ENCODE measurements at places on chromosomes 13 and 19. TPM values are rescaled to one million over a fixed set of nuclear protein-coding genes. Genes with fewer than 3 reads are reported as not detected.

Gene ZNF626
- 32.5 TPM for total RNA-seq

DNA sequence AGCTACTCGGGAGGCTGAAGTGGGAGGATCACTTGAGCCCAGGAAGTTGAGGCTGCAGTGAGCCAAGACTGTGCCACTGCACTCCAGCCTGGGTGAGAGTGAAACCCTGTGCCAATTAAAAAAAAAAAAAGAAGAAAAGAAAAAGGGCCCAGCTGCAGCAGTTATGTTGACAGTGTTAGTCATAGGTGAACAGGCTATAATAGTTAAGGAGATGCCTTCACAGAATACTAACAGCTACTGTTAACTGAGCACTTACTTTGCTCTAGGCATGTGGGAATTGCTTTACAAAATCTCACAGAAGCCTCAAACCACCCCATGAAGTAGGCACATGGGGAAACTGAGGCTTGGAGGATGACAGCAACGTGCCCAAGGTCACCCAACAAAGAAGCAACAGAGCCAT is 3.9 kb downstream of the FBXO17 start:
- DNase-seq = no peak

GRCh38 chr19:17135001-17135853 is 59.6 kb downstream of the MYO9B start:
- peak; percentile 94 for DNase-seq

GRCh38 chr13:99119656-99120055 is 81.0 kb upstream of the UBAC2 start:
- no peak for DNase-seq

GRCh38 chr13:33611121-33611805 is 206.7 kb upstream of the RFC3 start:
- DNase-seq = no peak

Gene PRTN3
- total RNA-seq = not detected

- no peak for DNase-seq
Measured at GRCh38 chr13:77180011-77180410, 146.9 kb downstream of the MYCBP2 start.

Gene FCHO1
- 2.1 TPM for total RNA-seq

DNA sequence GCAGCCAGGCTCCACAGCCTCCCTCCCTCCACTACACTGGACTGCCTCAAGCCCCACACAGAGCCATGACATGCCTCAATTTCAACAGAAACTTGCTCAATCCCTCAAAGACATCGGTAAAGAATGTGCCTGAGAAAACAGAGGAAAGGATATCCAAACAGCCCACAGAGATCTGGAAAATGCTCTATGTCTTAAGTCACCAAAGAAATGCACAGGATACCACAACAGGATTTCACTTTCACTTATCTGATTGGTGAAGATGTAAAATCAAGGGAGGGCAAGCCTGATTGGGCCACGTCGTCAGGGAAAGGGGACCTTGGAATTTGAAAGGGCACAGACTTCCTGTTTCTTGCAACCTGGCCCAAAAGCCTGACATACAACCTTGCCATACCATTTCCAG is 14.2 kb downstream of the CACNA1A start:
- DNase-seq = no peak

Gene LIG1
- total RNA-seq = 23.8 TPM

GRCh38 chr13:47548294-47548840 is 452.7 kb downstream of the SUCLA2 start:
- DNase-seq = no peak

- no peak for DNase-seq
Measured at GRCh38 chr13:22497991-22498780, 682.6 kb upstream of the SGCG start.

- no peak for DNase-seq
Measured at GRCh38 chr19:19997656-19998268, 41.5 kb downstream of the ZNF682 start.

- no peak for DNase-seq
Measured at GRCh38 chr13:20331949-20332348, 99.8 kb upstream of the GJB6 start.

Gene HIF3A
- 56.8 TPM for total RNA-seq

DNA sequence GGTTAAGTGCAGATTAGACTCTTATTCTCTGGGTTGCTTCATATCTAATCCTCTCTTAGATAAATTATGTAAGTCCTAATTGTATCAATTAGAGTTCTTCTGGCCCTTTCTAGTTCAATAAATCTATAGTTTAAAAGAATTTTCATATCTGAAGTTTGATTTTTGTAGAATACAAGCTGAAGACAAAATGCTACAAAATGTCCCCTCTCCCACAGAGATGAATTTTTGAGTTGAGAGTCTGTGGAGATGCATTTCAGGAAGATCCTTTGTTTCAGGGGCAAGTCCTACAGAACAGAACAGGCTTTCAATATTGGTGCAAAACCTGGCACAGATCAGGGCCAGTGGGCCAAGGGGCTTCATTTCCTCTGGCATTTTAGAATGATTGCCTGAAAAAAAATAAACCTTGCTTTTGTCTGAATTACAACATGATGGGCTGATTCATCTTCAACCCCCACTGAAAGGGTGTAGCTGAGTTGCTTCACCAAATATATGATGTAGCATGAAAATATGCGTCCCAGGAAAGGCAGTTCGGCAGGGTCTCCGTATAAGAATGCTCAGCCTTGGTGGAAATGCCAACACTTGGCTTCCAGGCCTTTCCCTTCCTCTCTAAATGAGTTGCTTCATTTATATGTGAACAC is 6.4 kb upstream of the IPO5 start:
- no peak for DNase-seq

GRCh38 chr19:9018163-9018875 is 8.1 kb upstream of the MUC16 start:
- no peak for DNase-seq

GRCh38 chr19:49779731-49780555 is 13.1 kb downstream of the AP2A1 start:
- DNase-seq = no peak

Gene SHISA2
- total RNA-seq = 1.8 TPM

Gene ZFP14
- 7.0 TPM for total RNA-seq

Gene NPAS1
- 0.20 TPM for total RNA-seq

- no peak for DNase-seq
Measured at GRCh38 chr19:17942582-17943273, 9.9 kb downstream of the CCDC124 start.

DNA sequence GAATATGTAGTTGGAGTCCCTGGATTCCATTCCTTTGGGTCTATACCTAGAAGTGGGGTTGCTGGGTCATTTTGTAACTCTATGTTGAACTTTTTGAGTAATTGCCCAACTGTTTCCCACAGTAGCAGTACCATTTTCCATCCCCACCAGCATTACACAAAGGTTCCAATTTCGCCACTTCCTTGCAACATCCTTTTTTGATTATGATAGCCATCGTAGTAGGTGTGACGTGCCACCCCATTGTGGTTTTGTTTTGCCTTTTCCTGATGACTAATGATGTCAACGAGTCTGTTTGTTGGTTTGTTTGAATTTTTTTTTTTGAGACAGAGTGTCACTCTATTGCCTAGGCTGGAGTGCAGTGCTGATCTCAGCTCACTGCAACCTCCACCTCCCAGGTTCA is 3.3 kb upstream of the PEX11G start:
- no peak for DNase-seq

- DNase-seq = no peak
Measured at GRCh38 chr19:51125421-51126075, 842 bp downstream of the SIGLEC9 start.

Gene ZNF611
- total RNA-seq = 11.9 TPM

GRCh38 chr19:39174558-39175544 is 21.9 kb upstream of the NCCRP1 start:
- no peak for DNase-seq

DNA sequence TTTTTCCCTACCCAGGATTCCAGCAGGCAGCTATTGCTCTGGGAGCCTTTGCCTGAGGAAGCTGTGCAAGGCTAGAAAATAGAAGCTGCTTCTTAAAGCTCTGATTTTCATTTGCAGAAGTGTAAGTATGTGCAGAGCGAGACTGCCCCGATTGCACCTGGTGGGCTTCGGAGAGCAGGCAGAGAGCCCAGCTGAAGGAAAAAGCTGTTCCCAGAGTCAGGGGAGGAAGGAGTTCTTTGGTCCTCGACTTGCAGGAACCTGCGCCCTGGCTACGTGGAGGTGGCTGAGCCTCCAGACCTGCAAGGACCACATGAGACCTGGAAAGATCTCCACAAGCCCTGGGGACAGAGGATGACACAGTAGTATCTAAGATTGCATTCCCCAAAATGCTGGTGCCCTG is 235.0 kb upstream of the ARGLU1 start:
- DNase-seq = no peak

- DNase-seq = peak; percentile 52
Measured at GRCh38 chr19:39524495-39524894, 8.2 kb downstream of the EID2B start.

- DNase-seq = no peak
Measured at GRCh38 chr13:21243045-21243897, 66.8 kb downstream of the MRPL57 start.

DNA sequence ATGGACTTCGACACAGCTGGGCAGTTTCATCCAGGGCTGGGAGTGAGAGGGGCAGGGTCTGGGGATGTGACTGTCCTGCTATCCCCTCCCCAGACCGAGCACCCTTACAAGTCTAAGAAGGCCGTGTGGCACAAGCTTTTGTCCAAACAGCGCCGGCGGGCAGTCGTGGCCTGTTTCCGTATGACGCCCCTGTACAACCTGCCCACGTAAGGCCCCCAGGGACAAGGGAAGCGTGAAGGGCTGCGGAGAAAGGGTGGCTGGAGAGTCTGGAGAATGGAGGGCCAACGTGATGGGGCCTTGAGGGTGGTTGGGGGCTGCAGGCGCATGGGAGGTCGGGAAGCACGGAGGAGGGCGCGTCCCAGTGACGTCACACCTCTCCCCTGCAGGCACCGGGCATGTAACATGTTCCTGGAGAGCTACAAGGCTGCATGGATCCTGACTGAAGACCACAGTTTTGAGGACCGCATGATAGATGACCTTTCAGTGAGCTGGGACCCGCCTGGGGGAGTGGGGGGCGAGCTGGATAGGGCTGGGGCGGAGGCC is 89.5 kb downstream of the MAP4K1 start:
- DNase-seq = no peak

Gene DCLK1
- total RNA-seq = 2.9 TPM

- no peak for DNase-seq
Measured at GRCh38 chr13:41609828-41610227, 152.5 kb downstream of the RGCC start.

GRCh38 chr13:44385401-44385800 is 11.8 kb downstream of the SERP2 start:
- DNase-seq = no peak

Gene IGLON5
- 5.0 TPM for total RNA-seq

Gene MAG
- 2.8 TPM for total RNA-seq

GRCh38 chr13:58134525-58134924 is 503.0 kb downstream of the PCDH17 start:
- no peak for DNase-seq

GRCh38 chr19:4589579-4590410 is 30.3 kb upstream of the SEMA6B start:
- DNase-seq = peak; percentile 53

- DNase-seq = no peak
Measured at GRCh38 chr13:70080012-70080411, 27.6 kb upstream of the ATXN8OS start.

GRCh38 chr19:48661711-48662090 is 11.1 kb downstream of the NTN5 start:
- no peak for DNase-seq

DNA sequence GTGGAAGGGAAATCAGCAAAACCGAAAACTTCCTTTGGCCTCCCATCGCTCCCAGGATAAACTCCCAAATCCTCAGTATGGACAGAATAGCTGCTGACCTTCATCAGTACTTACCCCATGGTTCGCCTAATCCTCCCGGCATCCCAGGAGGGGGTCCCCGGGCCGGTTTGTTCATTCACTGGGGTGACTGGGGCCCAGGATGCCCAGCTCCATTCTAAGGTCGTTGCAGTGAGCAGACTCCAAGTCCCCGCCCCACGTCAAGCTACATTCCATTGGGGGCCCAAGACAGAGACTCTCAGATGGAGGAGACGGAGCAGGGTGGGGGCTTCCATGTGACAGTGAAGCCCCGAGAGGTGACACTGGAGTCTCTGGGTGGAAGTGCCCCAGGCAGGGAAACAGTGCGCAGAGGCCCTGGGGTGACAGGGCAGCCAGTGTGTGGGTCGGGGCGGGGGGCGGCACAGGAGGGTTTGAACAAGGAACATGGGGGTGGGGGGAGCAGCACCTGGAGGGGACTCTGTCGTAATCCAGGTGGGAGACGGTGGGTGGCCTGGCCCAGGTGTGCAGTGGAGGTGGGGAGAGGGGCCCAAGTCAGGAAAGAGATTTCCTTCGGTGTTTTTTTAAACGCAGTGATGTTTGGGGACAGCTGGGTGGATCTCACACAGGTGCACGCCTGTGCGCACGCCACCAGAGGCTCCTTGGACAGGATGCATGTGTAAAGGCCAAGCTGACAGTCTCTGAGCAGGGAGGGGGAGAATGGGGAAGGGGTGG is 5.1 kb downstream of the SSBP4 start:
- no peak for DNase-seq

- peak; percentile 42 for DNase-seq
Measured at GRCh38 chr13:43263047-43263446, 239.7 kb downstream of the DNAJC15 start.

Gene BEST2
- total RNA-seq = not detected

Gene SNAPC2
- total RNA-seq = 6.5 TPM

Gene ARID3A
- 122 TPM for total RNA-seq

- DNase-seq = no peak
Measured at GRCh38 chr13:44952671-44953070, 36.6 kb downstream of the NUFIP1 start.

Gene CABP5
- total RNA-seq = not detected
